ENCODE measurements at places on chromosomes 11 and 22.

DNA sequence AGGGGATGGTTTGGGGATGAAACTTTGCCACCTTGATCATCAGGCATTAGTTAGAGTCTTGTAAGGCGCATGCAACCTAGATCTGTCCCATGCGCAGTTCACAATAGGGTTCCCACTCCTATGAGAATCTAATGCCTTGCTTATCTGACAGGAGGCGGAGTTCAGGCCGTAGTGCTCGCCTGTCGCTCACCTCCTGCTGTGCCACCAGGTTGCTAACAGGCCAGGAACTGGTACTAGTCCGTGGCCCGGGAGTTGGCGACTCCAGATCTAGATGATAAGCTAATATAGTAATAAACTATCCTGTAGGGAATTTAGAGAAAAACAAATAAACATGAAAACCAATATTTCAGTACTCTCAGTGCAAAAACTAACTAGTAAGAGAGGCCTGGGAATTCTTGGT lies 155.4 kb upstream of the ANO5 start:
- no peaks in the 10 kb centered on the region for H3K36me3 ChIP-seq
- no peaks in the 10 kb centered on the region for H3K4me1 ChIP-seq
- no peaks in the 10 kb centered on the region for H3K27me3 ChIP-seq
- H3K4me3 ChIP-seq, result no peak overlapping the region
- H3K27ac ChIP-seq, result no peak overlapping the region
- DNase-seq, result no peak

GRCh38 chr22:20268279-20269012 lies at the start of gene RTN4R:
Gene RTN4R, minus strand, starts transcription at chr22:20268318. Its CDS starts 226 bp downstream, at chr22:20268092.
- H3K27ac ChIP-seq, result no peak within 1 kb of the TSS
- DNase-seq, result peak; percentile 45
- H3K4me1 ChIP-seq, result no peaks in the 10 kb centered on the region
- H3K4me3 ChIP-seq, result peak within 1 kb of the TSS; percentile 82
- no peaks in the 10 kb centered on the region for H3K36me3 ChIP-seq

DNA sequence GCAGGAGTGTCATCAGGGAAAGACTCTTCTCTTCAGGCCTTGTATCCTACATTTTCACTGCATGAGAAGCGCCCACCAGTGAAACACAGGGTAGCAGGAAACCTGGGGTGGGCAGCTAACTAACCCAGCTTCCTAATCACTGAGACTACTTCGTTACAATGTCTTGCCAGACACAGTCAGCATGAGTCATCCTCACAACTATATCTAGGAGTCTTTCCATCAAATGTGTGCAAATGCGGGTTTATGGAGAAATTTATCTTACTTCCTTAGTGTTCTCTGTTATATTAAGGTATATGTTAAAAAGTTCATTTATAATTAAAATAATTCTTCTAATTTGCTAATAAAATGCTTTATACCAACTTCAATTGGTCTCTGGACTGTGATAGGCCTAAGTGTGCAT lies 79.9 kb upstream of the RAB1B start:
- no peak overlapping the region for H3K4me3 ChIP-seq
- no peaks in the 10 kb centered on the region for H3K4me1 ChIP-seq
- no peak for DNase-seq

GRCh38 chr22:42863349-42863961 lies 6.4 kb upstream of the ARFGAP3 start:
- H3K4me3 ChIP-seq, result no peak overlapping the region
- peaks cover 13% of the 10 kb centered on the region for H3K4me1 ChIP-seq
- H3K36me3 ChIP-seq, result peaks cover 8% of the 10 kb centered on the region
- no peaks in the 10 kb centered on the region for H3K27me3 ChIP-seq
- peak overlapping the region; percentile 93 for H3K27ac ChIP-seq

GRCh38 chr11:92225125-92225567 lies 528 bp downstream of the FAT3 start:
- H3K4me1 ChIP-seq, result no peaks in the 10 kb centered on the region
- no peak overlapping the region for H3K4me3 ChIP-seq
- no peaks in the 10 kb centered on the region for H3K36me3 ChIP-seq
- no peak for DNase-seq
- H3K27me3 ChIP-seq, result peaks cover 33% of the 10 kb centered on the region

DNA sequence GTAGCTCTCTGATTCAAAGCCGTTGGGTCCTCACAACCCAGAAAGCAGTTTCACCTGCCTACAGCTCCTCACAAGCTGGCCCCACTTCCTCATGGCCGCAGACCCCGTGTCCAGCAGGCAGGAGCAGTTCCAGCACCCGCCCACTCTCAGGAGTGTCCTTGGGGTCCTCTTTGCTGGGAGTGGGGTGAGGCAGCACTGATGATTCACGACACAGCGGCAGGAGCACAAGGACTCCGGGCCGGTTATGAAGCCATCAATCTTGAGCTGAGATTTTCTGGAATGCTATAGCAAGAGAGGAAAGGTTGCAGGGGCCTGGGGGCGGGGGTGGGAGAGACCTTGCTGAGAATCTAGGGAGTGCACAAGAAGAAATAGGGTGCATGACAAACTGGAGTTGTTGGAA lies 311.2 kb downstream of the NXPE2 start:
- DNase-seq, result no peak
- H3K36me3 ChIP-seq, result no peaks in the 10 kb centered on the region
- H3K4me1 ChIP-seq, result no peaks in the 10 kb centered on the region
- no peak overlapping the region for H3K27ac ChIP-seq

DNA sequence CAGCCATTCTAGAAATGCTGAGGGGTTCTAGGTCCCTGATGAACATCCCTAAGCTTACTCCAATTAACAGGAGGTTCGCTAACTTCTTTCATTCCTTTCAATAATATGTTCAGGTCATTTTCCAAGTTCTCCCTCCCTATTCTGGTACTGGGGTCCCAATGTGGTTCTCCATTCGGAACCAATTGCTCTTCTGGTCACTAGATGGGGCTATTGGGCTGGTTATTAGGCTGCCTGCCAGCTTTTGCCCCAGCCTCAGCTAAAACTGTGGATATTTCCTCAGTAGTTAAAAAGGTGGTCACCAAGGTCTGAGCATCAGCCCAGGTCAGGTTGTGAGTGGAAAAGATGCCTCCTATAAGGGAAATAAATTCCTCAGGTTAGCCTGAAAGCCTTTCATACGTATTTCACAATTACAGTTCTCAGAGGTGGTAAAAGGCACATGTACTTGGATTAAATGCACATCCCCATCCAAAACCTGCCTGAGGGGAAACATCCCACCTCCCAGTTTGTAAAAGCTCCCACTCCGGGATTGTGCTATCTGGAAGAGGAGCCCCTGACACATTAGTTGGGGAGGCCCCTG lies 161.1 kb upstream of the CCDC179 start:
- no peaks in the 10 kb centered on the region for H3K4me1 ChIP-seq
- no peak for DNase-seq
- H3K4me3 ChIP-seq, result no peak overlapping the region
- no peaks in the 10 kb centered on the region for H3K36me3 ChIP-seq

- H3K36me3 ChIP-seq, result no peaks in the 10 kb centered on the region
- H3K4me3 ChIP-seq, result no peak overlapping the region
- peaks cover 25% of the 10 kb centered on the region for H3K4me1 ChIP-seq
- DNase-seq, result peak; percentile 70
These were observed 11.8 kb upstream of the MIEF1 start for GRCh38 chr22:39490135-39490798.

- no peak overlapping the region for H3K27ac ChIP-seq
- no peaks in the 10 kb centered on the region for H3K4me1 ChIP-seq
- peaks cover 2% of the 10 kb centered on the region for H3K27me3 ChIP-seq
- no peak for DNase-seq
- H3K36me3 ChIP-seq, result no peaks in the 10 kb centered on the region
These were observed 2254.0 kb downstream of the LRRC4C start for GRCh38 chr11:39205236-39205995.

- peaks cover 3% of the 10 kb centered on the region for H3K36me3 ChIP-seq
- no peaks in the 10 kb centered on the region for H3K27me3 ChIP-seq
- H3K27ac ChIP-seq, result no peak within 1 kb of the TSS
These were observed at the start of gene FREY1 for GRCh38 chr11:45906965-45907611. Gene FREY1, minus strand, starts transcription at chr11:45907271. Its CDS starts 26 bp downstream, at chr11:45907245.

GRCh38 chr11:128806506-128807261 lies 60.4 kb downstream of the KCNJ1 start:
- peaks cover 59% of the 10 kb centered on the region for H3K4me1 ChIP-seq
- H3K36me3 ChIP-seq, result peaks cover 59% of the 10 kb centered on the region
- H3K27me3 ChIP-seq, result no peaks in the 10 kb centered on the region
- peak overlapping the region; percentile 59 for H3K27ac ChIP-seq
- H3K4me3 ChIP-seq, result no peak overlapping the region

GRCh38 chr11:2787816-2788167 lies 88.0 kb upstream of the KCNQ1OT1 start:
- no peaks in the 10 kb centered on the region for H3K36me3 ChIP-seq
- no peak for DNase-seq
- no peak overlapping the region for H3K27ac ChIP-seq

- DNase-seq, result no peak
- H3K27ac ChIP-seq, result no peak overlapping the region
- peaks cover 2% of the 10 kb centered on the region for H3K36me3 ChIP-seq
- peak overlapping the region; percentile 46 for H3K4me3 ChIP-seq
These were observed 18.2 kb downstream of the ZBTB16 start for GRCh38 chr11:114077482-114078305.

DNA sequence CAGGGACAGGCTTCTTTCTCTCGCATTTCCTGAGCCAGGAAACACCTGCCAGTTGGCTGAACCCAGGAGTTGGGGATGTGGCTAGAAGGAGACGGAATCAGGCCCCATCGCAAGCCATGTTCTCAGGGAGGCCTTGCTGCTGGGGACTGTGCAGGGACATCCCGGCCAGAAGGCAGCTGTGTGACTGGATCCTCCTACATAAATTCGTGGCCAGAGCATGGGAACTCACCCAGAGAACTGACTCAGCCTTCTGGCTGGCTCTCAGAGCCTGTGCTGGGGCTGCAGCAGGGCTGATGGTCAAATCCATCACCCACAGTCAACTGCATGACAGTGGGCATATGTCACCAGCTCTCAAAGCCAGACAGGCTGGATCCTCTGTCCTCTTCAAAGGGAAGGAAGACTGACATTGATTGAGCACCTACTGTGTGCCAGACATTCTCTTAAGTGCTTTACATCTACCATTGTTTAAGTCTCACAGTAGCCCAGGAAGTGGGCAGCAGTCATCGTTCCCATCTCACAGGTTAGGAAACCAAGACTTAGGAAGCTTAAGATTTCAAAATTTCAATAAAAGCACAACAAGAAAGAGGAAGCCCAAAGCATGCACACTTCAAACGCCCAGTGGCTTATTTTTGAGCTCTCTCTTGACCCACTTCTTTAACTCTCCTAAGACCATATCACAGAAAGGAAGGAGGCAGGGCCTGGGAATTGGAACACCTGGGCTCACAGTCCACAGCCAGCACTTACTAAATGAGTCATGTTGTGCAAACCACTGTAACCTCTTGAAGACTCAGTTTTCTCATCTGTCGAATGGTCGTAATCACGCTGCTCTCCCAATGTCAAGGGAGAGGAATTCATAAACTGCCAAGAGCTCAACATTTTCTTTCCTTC lies 30.9 kb upstream of the CACNG2 start:
- H3K27ac ChIP-seq, result no peak overlapping the region
- no peak overlapping the region for H3K4me3 ChIP-seq
- no peaks in the 10 kb centered on the region for H3K4me1 ChIP-seq

DNA sequence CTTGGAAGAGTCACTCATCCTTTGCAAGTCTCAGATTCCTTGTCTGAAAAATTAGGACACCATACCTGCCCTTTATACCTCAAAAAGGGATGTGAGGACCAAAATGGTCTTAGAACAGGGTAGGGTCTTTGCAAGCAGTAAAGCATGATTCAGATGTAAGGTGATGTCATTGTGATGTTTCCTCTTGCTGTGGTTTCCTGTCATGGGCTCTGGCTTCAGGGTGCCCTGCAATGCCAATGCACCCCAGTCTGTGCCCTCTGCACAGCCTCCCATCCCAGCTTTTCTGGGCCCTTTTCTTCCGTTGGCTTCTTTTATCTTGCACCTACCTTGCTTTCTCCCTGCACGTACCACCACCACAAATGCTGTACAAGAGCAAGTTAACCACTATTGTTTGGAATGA lies 87.8 kb upstream of the NNMT start:
- peak overlapping the region; percentile 25 for H3K27ac ChIP-seq
- peaks cover 39% of the 10 kb centered on the region for H3K4me1 ChIP-seq
- no peak overlapping the region for H3K4me3 ChIP-seq
- peak; percentile 19 for DNase-seq
- peaks cover 8% of the 10 kb centered on the region for H3K27me3 ChIP-seq
- peaks cover 2% of the 10 kb centered on the region for H3K36me3 ChIP-seq

GRCh38 chr11:70743941-70744351 lies 345.6 kb downstream of the CTTN start:
- no peaks in the 10 kb centered on the region for H3K27me3 ChIP-seq
- H3K4me3 ChIP-seq, result no peak overlapping the region
- no peaks in the 10 kb centered on the region for H3K4me1 ChIP-seq
- H3K27ac ChIP-seq, result no peak overlapping the region
- H3K36me3 ChIP-seq, result no peaks in the 10 kb centered on the region

DNA sequence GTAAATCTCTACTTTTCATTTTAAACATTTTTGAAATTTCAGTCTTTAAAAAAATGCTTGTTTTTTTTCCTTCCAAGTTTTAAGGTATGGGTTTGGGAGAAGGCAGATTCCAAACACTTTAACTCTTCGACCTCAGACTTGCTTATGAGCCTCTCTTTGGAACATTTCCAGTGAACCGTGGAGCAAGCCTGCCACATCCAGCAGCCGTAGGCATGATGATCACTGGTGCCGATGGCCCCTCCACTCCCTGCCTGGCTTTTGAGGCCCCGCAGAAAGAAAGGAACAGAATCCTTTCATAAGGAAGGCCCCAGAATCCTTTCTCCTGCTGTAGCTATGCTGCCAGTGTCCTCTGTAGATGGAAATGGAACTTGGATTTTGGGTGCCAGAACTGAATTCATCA lies 50.7 kb downstream of the BMAL1 start:
- H3K4me3 ChIP-seq, result no peak overlapping the region
- H3K27ac ChIP-seq, result no peak overlapping the region
- peaks cover 20% of the 10 kb centered on the region for H3K36me3 ChIP-seq
- H3K27me3 ChIP-seq, result no peaks in the 10 kb centered on the region
- peaks cover 29% of the 10 kb centered on the region for H3K4me1 ChIP-seq
- no peak for DNase-seq

GRCh38 chr11:94885133-94885532 lies 88.2 kb downstream of the CWC15 start:
- peaks cover 1% of the 10 kb centered on the region for H3K27me3 ChIP-seq
- H3K4me1 ChIP-seq, result peaks cover 6% of the 10 kb centered on the region
- DNase-seq, result no peak
- no peak overlapping the region for H3K4me3 ChIP-seq

GRCh38 chr11:19326499-19326898 lies 85.8 kb upstream of the E2F8 start:
- peaks cover 11% of the 10 kb centered on the region for H3K27me3 ChIP-seq
- H3K4me1 ChIP-seq, result no peaks in the 10 kb centered on the region

DNA sequence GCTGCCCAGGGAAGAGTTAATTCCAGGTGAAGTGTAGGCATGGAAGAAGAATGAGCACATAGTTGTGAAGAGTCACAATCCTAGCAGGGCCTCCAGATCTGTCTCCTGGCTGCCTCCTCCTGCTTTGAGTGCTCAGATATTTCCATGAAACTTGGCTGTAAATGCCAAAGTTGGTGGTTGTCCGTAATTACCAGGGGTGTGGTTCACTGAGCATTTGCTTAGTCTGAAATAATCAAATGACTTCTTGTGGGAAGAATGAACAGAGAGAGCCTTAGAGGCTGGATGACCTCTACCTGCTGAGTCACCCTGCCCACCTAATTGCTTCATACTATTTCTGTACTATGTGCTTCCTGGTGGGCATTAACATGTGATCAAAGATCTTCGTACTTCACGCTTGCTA lies 50.9 kb downstream of the APIP start:
- peaks cover 9% of the 10 kb centered on the region for H3K27me3 ChIP-seq
- no peaks in the 10 kb centered on the region for H3K4me1 ChIP-seq
- H3K36me3 ChIP-seq, result no peaks in the 10 kb centered on the region
- no peak for DNase-seq

GRCh38 chr11:31442086-31442485 lies 67.3 kb downstream of the IMMP1L start:
- peaks cover 5% of the 10 kb centered on the region for H3K36me3 ChIP-seq
- no peak for DNase-seq
- no peak overlapping the region for H3K27ac ChIP-seq
- peaks cover 14% of the 10 kb centered on the region for H3K4me1 ChIP-seq
- no peaks in the 10 kb centered on the region for H3K27me3 ChIP-seq

Measured in activated T-helper 1 cell treated with anti-CD3 and anti-CD28 coated beads, Interleukin-12 subunit alpha, Interleukin-12 subunit beta, Interleukin-2, Interleukin-4 antibody, amounts not matched to agents 30 ng/mL and 10 ng/mL and 1 ng/mL, durations not matched to agents 14 hours and 24 hours and 36 hours (primary cell).